Kidney tubule cell (primary cell): ENCODE measurements at places on chromosomes 1 and 21.
A peak's percentile ranks its signal among the peaks of the same experiment; 100 is the strongest.

- no peak for DNase-seq
These were observed 117.3 kb downstream of the KAZN start for GRCh38 chr1:14715802-14716201.

GRCh38 chr1:85991261-85991660 lies 165.3 kb downstream of the COL24A1 start:
- no peak for DNase-seq

DNA sequence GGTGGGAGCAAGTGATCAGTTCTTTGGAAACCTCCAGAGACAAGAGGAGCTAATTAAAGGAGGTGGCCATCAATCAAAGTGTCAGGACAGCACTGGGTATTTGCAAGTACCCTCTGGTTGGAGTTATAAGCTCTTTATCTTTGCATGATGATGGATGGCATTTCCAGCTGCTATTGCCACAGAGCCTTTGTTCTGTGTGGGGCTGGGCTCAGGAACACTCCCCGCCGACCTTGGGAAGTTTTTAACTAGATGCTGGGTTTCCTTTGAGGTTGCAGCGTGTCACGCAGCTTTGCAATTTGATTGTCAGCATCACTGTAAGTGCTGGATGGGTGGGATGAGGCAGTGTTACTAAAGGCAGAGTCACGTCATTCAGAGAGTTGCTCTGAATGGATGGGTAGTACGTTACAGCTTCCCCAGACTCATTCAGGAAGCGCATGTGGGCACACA lies 68.9 kb downstream of the CNIH3 start:
- DNase-seq = no peak

DNA sequence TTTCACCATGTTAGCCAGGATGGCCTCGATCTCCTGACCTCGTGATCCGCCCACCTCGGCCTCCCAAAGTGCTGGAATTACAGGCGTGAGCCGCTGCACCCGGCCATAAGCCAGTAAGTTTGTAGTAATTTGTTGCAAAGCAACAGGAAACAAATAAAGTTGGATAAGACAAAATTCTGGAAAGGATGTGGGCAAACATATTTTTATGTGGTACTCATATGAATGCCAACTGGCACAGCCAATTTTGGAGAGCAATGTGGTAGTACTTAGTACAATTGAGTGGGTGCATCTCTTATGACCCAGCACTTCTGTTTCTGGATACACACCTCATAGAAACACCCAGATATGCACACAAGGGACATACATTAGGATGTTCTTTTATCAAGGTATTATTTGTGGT lies 8.4 kb upstream of the IL12RB2 start:
- DNase-seq = no peak

DNA sequence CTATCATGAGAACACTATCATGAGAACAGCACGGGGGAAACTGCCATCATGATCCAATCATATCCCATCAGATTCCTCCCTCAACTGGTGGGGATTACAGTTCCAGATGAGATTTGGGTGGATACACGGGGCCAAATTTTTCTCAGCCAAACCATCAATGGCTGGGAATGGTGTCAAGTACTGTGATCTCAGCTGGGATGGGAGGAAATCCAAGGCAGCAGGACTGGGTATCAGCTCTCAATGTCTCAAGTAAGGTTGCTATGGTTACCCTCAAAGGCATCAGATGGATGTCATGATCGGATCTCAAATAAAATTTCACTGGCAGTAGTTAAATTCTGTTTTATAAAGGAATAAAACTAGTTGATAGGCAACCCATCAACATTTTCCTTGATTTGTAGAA lies 399.0 kb downstream of the KCNT2 start:
- no peak for DNase-seq

DNA sequence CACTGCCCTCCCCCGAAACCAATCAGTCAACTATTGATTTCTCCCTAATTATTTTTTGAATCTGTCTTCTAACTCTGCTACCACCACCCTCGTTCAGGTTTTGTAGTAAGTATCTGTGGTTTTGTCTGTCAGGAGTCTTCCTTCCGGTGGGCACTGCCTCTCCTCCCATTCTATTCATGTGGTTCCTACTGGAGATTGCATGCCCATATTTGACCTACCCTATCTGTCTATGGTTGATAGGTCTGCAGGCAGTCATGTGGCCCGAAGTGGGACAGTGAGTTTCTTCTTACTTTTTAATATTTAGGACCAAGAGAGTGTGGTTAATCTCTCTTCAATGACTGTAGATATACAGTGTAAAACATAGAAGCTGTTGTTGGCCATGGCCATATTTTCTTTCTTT lies 17.8 kb upstream of the MAST2 start:
- DNase-seq = no peak

DNA sequence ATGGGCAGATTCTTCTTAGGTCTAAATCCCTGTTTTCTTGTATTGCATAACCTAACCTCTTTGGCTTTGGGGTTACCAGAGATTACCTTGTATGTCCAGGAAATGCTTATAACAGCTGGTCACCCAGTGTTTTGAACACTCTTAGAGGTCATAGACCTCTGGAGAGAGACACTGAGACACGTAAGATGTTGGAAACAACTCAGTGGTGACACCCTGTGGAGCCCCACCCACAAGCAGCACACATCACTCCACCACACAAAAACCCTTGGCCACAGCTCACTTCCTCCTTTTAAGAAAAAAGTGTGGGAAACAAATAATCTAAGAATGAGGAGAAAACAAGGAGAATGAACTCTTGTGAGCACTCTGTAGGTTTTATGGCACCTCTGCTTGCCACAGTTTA lies 26.3 kb upstream of the CYP4B1 start:
- no peak for DNase-seq

DNA sequence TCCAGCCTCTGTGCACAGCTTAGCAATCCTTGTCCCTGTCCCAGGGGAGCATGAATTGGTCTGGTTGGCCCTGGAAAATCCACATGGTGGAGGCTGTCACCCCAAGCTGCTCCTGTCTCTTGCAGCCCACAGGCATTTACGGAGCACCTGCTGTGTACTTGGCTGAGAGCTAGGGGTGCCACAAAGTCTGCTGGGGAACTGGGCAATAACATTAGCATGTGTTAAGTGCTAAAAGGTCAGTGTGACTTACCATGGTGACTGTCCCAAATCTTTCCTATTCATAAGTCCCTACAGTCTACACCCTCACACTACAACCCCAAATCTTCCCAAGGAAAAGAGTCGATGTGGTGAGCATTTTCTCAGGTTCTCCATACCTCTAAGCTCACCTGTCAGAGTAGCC lies 53.6 kb upstream of the ARTN start:
- no peak for DNase-seq

- no peak for DNase-seq
These were observed 1.9 kb downstream of the RNF187 start for GRCh38 chr1:228488818-228489674.

DNA sequence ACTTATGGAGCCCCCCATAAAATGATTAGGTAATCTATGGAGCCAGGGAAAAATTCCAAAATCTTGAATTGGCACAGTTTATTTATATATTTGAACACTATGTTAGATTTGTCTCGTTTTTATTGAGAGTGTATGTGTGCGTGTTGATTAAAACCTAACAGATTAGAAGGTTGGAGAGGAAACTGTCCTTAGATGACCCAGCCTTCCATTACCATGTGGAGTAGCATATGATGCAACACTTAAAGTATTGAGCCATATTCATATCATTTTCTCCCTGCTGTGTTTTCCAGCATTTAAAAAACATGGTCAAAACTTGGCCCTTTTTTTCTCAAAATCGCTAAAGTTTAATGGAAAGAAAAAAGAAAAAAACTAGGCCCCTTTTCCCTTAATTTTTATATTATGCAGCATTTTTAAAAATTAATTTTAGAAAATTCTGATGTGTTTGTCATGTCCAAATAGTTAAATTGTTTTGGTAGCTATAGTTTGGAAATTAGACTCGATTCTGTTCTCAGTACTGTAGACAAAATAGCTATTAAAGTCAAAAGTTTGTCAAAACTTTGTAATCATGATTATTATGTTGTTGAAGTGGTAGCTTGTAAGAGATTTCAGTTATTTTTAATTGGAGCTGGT lies 2.3 kb downstream of the LRRC8D start:
- peak; percentile 38 for DNase-seq

- DNase-seq = peak; percentile 6
These were observed 51.7 kb downstream of the COL24A1 start for GRCh38 chr1:86104606-86105532.

GRCh38 chr1:41917835-41918449 lies 780 bp downstream of the HIVEP3 start:
- DNase-seq = peak; percentile 49

GRCh38 chr1:24173638-24174575 lies 13.2 kb downstream of the IFNLR1 start:
- DNase-seq = no peak

- no peak for DNase-seq
These were observed 312.1 kb downstream of the BACH1 start for GRCh38 chr21:29610779-29611360.

GRCh38 chr1:157852476-157852875 lies 10.9 kb upstream of the CD5L start:
- DNase-seq = peak; percentile 87

DNA sequence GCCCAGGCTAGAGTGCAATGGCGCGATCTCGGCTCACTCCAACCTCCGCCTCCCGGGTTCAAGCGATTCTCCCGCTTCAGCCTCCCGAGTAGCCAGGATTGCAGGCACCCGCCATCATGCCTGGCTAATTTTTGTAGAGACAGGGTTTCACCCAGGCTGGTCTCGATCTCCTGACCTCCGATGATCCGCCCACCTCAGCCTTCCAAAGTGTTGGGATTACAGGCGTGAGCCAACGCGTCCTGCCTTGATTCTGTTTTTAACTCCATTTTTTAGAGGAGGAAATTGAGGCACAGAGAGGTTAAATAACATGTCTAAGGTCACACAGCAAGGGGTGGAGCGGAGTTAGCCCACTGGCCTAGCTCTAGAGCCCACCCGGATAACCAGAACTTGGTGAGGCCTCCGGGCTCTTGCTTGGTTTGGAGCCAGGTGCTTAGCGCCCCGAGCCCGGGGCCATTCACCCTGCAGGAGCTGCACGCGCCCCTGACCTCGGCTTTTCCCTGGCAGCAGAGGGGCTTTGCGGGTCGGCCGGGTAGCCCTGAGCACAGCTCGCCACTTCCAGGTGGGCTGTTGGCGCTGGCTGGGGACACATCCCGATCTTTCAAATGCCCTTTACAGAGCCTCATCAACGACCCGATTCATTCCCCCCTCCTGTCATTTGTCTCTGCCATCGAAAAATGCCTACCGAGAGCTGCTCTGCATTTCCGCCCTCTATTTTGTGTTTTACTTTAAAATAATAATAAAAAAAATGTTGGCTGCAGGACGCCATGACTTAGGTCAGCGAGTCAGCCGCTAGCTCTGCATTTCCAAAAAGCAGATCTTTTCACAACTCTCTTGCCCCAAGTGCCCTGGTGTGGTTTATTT lies 11.2 kb downstream of the SIM2 start:
- DNase-seq = peak; percentile 37

DNA sequence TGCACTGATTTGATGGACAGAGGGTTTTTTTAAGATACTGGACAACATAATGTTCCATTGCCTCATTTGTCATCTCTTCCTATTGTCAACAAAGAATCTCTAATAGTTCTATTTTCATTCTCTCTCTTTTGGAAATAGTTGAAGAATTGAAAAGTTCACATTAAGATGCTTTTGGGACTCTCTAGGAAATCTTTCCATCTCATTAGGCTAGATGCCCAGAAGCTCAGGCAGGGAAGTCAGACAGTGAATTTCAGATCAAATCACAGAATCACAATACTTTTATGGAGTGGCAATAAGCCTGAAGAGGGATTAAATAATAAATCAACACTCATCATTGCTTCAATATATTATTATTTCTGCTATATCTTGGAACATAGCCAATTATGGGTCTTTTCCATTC lies 29.2 kb downstream of the NEGR1 start:
- no peak for DNase-seq

- DNase-seq = no peak
These were observed 1456.5 kb downstream of the MRPL39 start for GRCh38 chr21:24150753-24151152.

- DNase-seq = peak; percentile 28
These were observed 1.1 kb downstream of the THEM4 start for GRCh38 chr1:151908228-151908691.

GRCh38 chr1:36559061-36559460 lies 76.3 kb upstream of the CSF3R start:
- DNase-seq = no peak

- DNase-seq = peak; percentile 31
These were observed 13.1 kb downstream of the S100A10 start for GRCh38 chr1:151980287-151981177.

DNA sequence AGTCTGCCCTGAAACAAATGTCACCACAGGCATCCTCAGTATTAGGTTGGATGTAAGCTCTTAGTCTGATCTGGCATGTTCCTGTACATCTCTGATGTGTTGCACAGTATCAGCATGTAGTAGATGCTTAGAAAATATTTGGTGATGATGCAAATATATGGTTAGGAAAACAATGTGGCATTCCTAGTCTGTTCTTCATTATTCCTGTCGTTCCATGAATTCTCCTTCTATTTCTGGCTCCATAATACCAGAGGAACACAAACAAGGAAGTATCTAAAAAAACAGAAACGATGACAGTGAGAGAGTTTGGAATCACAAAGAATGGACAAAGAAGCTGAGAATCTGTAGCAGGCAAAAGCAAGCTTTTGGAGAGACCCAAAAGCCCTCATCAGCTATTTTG lies 236.6 kb downstream of the HHAT start:
- DNase-seq = no peak

DNA sequence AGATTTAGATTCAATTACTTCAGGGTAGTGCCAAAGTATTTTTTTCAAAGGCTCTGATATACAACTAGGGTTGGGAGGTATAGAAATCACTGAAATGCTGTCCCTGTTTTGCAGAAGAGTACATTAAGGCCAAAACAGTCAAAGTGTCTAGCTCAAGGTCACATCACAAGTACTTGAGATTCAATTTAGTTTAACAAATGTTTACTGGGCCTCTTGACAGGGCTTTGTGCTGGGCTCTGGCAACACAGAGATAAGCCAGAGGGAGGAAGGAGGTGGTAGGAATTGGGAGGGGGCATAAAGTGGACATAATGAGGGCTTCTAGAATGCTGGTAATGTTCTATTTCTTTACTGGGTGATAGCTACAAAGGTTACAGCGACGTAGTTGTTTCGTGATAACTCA lies 2.3 kb upstream of the SLC9A1 start:
- DNase-seq = no peak

GRCh38 chr1:30684881-30685795 lies 38.2 kb downstream of the MATN1 start:
- DNase-seq = peak; percentile 63

DNA sequence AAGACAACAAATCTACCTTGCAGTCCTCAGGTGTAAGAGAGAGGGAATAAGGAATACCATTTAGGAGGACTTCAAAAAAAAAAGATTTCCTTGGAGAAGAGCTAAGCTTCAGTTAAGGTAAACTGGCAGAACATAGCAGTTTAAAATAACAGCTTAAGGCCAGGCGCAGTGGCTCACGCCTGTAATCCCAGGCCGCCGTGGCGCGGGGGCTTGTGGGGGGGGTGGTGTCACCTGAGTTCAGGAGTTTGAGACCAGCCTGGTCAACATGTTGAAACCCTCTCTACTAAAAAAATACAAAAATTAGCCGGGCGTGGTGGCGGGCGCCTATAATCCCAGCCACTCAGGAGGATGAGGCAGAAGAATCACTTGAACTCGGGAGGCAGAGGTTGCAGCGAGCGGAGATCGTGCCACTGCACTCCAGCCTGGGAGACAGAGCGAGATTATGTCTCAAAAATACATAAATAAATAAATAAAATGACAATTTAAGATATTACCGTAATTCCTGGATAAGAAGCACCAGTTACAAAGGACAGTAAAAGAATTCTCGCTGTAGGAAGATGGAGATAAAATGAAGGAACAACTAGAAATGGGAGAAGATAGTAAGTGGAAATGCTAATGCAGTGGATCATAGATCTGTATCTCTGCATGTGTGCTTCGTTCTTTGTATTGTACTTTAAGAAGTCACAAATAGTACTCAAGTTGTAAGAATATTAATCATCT lies 1140.2 kb downstream of the NCAM2 start:
- no peak for DNase-seq
